Karpas-422 (cell line): ENCODE measurements at places on chromosomes 2 and 18. TPM values are rescaled to one million over a fixed set of nuclear protein-coding genes. Genes with fewer than 3 reads are reported as not detected.

The FZD7 gene
- total RNA-seq: 9.2 and 10.2 TPM in 2 replicates

The SERPINB3 gene
- not detected in 2 replicates for total RNA-seq

The RNF144A gene
- total RNA-seq: 0.07 and 0.29 TPM in 2 replicates

The STAM2 gene
- total RNA-seq: 18.8 and 31.0 TPM in 2 replicates

The KLHL14 gene
- total RNA-seq: 17.2 and 20.5 TPM in 2 replicates

The CRYGD gene
- total RNA-seq: not detected in 2 replicates

The PLB1 gene
- total RNA-seq: 0.11 TPM in 1 of 2 replicates, not detected in the other

The SLC4A3 gene
- not detected in 2 replicates for total RNA-seq

The CGREF1 gene
- total RNA-seq: not detected in 2 replicates

DNA sequence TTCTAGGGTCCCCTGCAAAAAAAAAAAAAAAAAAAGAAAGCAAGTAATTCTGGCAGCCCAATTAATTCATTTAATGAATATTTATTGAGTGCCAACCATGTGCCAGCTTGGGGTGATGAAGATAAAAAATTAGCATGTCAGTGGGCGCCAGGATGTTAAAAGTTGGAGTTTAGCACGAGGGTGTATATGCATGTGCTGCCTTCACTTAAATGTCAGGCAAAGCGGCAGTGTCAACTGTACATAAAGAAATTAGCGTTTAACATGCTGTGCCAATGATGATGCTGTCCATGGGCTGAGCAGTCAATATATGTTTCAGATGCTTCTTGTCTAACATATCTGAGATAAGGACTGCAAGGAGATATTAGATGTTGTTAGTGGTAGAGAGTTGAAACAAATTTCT is 49.5 kb downstream of the ASAP2 start:
- no peak for DNase-seq
- H3K27ac ChIP-seq: no peak overlapping the region
- no peaks in the 10 kb centered on the region for H3K36me3 ChIP-seq
- H3K27me3 ChIP-seq: no peaks in the 10 kb centered on the region

DNA sequence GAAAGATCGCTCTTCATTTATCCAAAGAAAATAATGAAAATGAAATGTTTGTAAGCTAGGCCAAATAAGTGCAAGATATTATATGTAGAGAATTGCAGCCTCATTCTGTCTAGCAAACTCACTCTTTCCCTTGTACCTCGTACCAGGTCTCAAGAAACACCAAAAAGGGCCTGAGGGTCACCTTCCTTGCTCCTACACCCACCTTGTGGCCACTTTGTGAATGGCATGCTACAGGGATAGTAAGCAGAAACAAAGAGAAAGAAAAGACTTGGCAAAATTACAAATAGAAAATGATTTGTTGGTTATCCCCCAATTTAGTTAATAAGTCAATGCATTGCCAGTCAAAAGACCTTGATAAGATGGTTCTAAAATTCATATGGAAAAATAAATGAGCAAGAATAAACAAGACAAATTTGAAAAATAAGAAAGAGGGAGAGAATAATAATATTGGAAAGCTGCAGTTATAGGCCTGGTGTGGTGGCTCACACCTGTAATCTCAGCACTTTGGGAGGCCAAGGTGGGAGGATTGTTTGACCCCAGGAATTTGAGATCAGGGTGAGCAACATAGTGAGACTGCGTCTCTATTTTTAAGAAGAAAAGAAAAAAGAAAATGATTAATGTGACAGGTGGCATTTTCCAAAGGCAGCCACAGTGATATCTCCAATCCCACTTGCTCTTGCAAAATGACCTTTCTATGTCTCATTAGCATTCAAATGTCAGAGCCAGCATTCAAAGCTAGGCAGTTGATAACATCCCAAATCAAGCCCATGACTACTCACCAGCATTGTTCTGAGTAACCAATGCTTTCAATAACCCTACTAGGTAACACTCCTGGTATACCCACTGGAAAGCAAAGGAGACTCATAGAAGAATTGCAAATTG is 38.8 kb upstream of the BMP10 start:
- H3K4me1 ChIP-seq: peaks cover 39% of the 10 kb centered on the region
- no peaks in the 10 kb centered on the region for H3K36me3 ChIP-seq
- H3K27me3 ChIP-seq: no peaks in the 10 kb centered on the region
- peak overlapping the region; percentile 96 for H3K27ac ChIP-seq

GRCh38 chr2:222176890-222177289 is 121.9 kb downstream of the PAX3 start:
- no peaks in the 10 kb centered on the region for H3K4me1 ChIP-seq
- no peak overlapping the region for H3K27ac ChIP-seq
- DNase-seq: no peak
- H3K4me3 ChIP-seq: no peak overlapping the region
- no peaks in the 10 kb centered on the region for H3K36me3 ChIP-seq

GRCh38 chr2:67650291-67651133 is 253.4 kb downstream of the ETAA1 start:
- peaks cover 7% of the 10 kb centered on the region; the same call in 1 of the 2 replicates for H3K27me3 ChIP-seq
- no peaks in the 10 kb centered on the region for H3K36me3 ChIP-seq
- H3K4me1 ChIP-seq: peaks cover 25% of the 10 kb centered on the region
- no peak overlapping the region for H3K27ac ChIP-seq

GRCh38 chr2:100390001-100390940 is 27.2 kb downstream of the CHST10 start:
- H3K4me3 ChIP-seq: no peak overlapping the region
- no peaks in the 10 kb centered on the region for H3K36me3 ChIP-seq
- H3K4me1 ChIP-seq: peaks cover 18% of the 10 kb centered on the region
- no peaks in the 10 kb centered on the region for H3K27me3 ChIP-seq
- peak; percentile 66 for DNase-seq
- H3K27ac ChIP-seq: no peak overlapping the region

DNA sequence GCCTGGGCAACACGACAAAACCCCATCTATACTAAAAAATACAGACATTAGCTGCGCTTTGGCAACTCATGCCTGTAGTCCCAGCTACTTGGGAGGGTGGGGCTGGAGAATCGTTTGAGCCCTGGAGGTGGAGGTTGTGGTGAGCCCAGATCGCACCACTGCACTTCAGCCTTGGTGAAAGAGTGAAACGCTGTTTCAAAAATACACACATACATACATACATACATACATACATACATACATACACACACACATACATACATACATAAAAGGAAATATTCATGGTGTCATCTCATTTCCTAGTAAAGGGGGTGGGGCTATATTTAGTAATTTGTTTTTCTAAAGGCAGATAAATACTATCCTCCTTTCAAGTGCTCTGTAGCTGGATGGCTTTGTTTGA is 205.1 kb downstream of the PARD3B start:
- no peaks in the 10 kb centered on the region for H3K36me3 ChIP-seq
- no peaks in the 10 kb centered on the region for H3K27me3 ChIP-seq

GRCh38 chr18:13436576-13436975 is 218.0 kb downstream of the LDLRAD4 start:
- peaks cover 9% of the 10 kb centered on the region for H3K4me1 ChIP-seq
- H3K27ac ChIP-seq: no peak overlapping the region
- H3K36me3 ChIP-seq: no peaks in the 10 kb centered on the region
- no peak overlapping the region for H3K4me3 ChIP-seq
- DNase-seq: no peak

DNA sequence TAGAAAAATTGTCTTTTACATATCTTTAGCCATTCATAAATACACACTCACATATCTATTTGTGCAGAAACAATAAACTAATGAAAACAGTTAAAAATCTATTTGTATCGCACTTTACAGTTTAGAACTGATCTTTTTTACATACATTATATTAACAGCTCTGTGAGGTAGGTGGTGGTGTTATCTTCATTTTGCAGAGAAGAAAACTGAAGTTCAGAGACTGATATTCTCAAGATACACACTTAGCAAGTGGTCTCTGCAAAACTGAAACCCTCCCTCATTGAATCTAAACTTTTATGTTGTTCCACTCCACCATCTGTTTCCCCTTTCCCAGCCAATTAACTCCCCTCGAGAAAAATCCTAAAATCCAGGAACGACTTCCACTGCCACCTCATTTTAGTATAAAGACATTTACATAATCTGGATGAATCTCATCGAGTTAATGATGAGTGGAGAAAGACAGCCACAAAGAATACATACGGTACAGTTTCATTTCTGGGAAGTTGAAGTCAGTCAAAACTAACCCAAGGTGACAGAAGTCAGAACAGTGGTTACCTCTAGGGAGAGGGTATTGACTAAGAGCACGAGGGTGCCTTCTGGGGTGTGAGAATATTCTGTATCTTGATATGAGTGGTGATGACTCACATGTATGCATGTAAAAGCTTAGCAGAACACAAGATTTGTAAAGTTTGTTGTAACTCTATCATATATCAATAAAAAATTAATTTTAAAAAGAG is 524.2 kb upstream of the TCF4 start:
- H3K27me3 ChIP-seq: no peaks in the 10 kb centered on the region
- no peak for DNase-seq
- H3K27ac ChIP-seq: no peak overlapping the region
- H3K4me1 ChIP-seq: no peaks in the 10 kb centered on the region
- H3K4me3 ChIP-seq: no peak overlapping the region

DNA sequence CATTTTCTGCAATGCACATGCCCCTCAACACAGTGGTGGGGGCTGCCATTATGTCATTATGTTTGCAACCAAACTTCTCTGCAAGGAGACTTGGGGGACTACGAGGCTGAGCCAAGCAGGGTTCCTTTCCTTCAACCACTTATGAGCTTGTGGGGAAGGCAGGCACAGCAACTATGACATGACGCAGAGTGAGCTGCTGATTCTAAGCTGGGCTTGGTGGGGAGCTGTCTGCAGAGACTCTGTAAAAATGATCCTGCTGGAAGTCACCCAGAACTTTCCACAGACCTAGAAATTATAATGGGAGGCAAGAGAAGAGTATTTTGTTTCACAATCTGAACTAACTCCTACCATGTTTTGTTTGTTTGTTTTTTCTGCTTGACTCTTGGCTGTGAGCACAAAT is 55.6 kb downstream of the INPP5D start:
- H3K27me3 ChIP-seq: no peaks in the 10 kb centered on the region
- peaks cover 6% of the 10 kb centered on the region; the same call in 1 of the 2 replicates for H3K36me3 ChIP-seq
- peaks cover 19% of the 10 kb centered on the region for H3K4me1 ChIP-seq

DNA sequence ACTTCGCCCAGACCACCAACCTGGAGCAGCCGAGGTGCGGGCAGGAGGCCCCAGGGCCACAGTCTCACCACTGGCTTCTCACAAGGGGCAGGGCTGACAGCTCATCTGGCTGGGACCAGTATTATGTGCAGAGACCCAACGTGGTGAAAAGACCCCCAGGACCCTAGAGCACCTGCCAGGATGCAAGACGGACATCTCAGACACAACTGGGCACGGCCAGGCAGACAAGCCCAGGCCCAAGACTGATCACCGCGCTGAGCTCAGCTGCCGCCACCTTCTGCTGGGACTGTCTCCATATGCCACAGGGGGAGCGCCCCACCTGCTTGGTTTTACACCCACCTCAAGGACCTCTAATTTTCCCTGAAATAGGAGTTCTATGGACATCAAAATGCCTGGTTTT is 23.2 kb downstream of the HDAC4 start:
- H3K4me1 ChIP-seq: peaks cover 24% of the 10 kb centered on the region
- H3K27ac ChIP-seq: no peak overlapping the region
- no peak overlapping the region for H3K4me3 ChIP-seq
- H3K36me3 ChIP-seq: no peaks in the 10 kb centered on the region
- no peaks in the 10 kb centered on the region for H3K27me3 ChIP-seq

GRCh38 chr18:2036086-2036485 is 535.2 kb downstream of the METTL4 start:
- no peaks in the 10 kb centered on the region for H3K36me3 ChIP-seq
- no peaks in the 10 kb centered on the region for H3K27me3 ChIP-seq
- no peak overlapping the region for H3K4me3 ChIP-seq
- H3K4me1 ChIP-seq: no peaks in the 10 kb centered on the region

DNA sequence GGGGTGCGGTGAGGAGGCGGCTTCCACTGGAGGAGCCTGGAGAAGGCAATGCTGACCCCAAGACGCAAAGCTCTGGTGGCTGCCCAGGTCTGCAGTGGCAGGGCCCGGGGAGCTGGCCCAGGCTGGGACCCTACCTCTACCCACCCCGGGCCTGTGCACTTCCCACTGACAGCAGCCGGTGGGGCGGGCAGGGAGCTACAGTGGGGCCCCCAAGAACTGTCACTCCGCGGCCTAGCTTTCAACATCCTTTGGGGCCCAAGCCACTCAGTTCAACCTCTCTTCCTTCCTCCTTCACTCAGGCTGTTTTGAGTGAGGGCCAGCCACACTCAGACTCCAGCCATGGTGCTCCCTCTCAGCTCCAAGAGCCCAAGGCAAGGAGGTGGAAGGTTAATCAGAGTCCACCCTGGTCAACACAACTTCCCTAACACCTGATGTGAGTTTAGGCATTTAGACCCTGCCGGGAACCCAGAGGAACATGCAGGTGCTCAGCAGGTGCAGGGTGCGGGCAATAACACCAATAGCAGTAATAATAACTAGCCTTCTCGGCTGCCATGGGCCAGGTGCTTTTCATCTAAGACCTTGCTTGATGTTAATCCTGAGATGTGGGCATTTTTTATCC is 93.6 kb downstream of the ZFP36L2 start:
- H3K4me3 ChIP-seq: no peak overlapping the region
- DNase-seq: no peak
- no peak overlapping the region for H3K27ac ChIP-seq
- H3K4me1 ChIP-seq: peaks cover 8% of the 10 kb centered on the region
- no peaks in the 10 kb centered on the region for H3K27me3 ChIP-seq

- no peak for DNase-seq
- no peaks in the 10 kb centered on the region for H3K27me3 ChIP-seq
- H3K4me1 ChIP-seq: peaks cover 23% of the 10 kb centered on the region
- H3K27ac ChIP-seq: no peak overlapping the region
Observed at GRCh38 chr18:13895505-13896033, 19.8 kb downstream of the MC2R start.

DNA sequence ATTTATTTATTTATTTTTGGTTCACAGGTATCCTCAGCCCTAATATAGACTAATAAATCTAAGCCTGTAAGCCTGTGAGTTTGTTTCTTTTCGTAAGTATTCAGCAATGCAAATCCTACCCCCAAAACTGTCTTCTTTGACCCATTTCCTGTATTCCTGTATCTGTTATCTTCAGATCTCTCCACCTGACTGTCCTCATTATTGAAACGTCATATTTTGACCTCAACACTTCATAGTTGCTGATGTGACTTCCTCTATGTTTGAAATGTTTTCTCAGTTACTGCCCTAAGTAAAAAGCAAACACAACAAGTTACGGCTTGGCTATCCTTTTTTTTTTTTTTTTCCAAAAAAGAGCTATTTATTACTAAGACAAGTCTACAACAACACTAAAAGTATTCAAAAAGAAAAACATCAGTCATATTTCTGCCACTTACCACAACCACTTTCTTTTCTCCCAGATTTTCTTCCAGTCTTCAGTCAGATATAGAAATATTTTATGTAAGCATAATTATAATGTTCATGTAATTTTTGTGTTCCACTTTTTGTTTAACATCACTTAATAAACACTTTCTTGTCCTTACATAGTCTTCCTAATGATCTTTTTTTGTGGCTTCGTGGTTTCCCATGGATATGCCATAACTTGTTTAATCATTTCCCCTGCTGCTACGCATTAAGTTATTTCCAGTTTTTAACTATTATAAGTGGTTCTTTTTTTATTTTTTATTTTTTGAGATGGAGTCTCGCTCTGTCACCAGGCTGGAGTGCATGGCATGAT is 45.0 kb upstream of the EML4 start:
- H3K27ac ChIP-seq: no peak overlapping the region
- H3K27me3 ChIP-seq: no peaks in the 10 kb centered on the region
- H3K36me3 ChIP-seq: no peaks in the 10 kb centered on the region
- peaks cover 36% of the 10 kb centered on the region for H3K4me1 ChIP-seq
